Activated T-cell treated with anti-CD3 and anti-CD28 coated beads for 24 hours (primary cell): ENCODE measurements at places on chromosomes 3 and 15.

DNA sequence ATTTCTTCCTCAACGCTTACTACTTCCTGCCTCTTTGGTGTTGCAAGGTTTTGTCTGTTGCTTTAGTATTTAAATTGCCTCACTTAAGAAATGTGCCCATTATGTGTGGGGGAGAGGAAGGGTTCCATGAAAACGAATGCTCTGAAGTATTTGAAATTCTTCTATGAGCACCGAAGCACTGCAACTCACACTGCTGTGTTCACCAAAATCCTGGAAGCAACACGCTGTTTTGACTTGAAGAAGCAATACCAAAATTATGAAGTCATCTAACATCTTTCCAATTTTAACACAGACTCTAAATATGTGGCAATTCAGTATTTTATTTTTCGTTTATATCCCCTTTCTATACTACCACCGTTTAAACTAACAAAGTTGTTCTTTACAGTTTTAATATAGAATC, 101.5 kb downstream of the RBMS3 start:
- no peak for DNase-seq

DNA sequence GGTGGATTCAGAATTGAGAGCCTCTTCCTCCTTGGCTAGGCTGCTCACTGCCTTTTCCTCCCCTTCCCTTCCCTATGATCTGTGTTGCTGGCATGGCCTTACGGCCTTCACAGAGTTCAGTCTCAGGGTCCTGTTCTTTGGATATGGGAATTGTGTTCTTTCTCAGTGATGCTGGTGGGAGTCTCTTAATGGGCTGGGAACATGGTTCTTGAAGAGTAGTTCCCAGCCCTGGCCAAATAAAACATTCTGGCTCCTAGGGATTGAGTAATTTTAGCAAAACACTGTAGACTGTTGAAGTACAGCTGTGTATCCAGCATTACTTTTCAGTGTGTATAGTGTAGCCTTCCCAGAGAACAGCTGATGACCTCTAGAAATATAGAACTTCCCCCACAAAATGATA, 22.6 kb upstream of the FILIP1L start:
- DNase-seq: no peak

- no peak for DNase-seq
These were observed 377.9 kb downstream of the GAP43 start for GRCh38 chr3:116001151-116001621.

GRCh38 chr3:28317438-28318022, 31.0 kb upstream of the ZCWPW2 start:
- peak; percentile 11 for DNase-seq

- no peak for DNase-seq
These were observed 53.5 kb upstream of the PRTG start for GRCh38 chr15:55796321-55796965.

GRCh38 chr3:110301781-110302180, 769.8 kb upstream of the NECTIN3 start:
- no peak for DNase-seq

GRCh38 chr15:42220216-42220615, 12.1 kb upstream of the VPS39 start:
- DNase-seq: no peak

DNA sequence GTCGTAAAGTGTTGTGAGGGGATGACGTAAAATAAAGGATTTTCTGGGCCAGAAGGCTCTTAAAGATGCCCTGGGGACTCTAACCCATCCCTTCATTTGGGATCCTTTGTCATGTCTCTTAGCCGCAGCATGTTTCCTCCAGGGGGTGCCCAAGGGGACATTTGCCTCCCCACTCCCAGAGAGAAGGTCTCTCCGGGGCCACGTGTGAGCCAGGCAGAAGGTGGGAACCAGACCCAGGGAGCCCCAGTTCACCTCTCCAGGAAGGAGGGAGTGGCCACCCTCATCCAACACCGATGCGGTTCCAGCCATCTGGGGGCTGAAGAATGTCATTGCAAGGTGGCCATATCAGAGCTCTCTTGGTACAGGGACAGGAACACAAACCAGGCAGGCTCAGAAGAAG, 25.2 kb downstream of the ST8SIA2 start:
- DNase-seq: no peak

- DNase-seq: peak; percentile 61
These were observed at the start of gene NUP210 for GRCh38 chr3:13420045-13420830. TSS of gene NUP210 (minus strand) at chr3:13420322. CDS start at chr3:13420226, 96 bp downstream.

GRCh38 chr3:45524565-45524964, 70.0 kb upstream of the LIMD1 start:
- no peak for DNase-seq

DNA sequence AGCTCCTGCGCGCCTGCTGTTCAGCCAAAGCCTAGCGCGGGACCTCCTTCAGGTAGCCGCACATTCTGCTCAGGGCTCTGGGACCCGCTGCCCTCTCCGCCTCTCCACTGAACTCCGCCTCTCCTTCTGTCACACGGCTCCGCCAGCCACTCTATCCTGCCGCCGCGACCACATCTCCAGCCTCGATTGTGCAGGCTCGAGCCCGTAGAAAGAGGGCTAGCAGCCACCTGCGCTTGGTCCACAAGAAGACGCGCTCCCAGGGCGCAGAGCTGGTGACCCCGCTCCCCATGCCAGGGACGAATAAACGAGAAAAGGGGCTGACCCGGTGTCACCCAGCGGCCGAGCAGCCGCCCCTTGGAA, 1.1 kb upstream of the VIPR1 start:
- no peak for DNase-seq

GRCh38 chr15:88300089-88300488, 43.5 kb upstream of the NTRK3 start:
- no peak for DNase-seq

GRCh38 chr15:95869920-95870319, 460.6 kb upstream of the NR2F2 start:
- DNase-seq: no peak

DNA sequence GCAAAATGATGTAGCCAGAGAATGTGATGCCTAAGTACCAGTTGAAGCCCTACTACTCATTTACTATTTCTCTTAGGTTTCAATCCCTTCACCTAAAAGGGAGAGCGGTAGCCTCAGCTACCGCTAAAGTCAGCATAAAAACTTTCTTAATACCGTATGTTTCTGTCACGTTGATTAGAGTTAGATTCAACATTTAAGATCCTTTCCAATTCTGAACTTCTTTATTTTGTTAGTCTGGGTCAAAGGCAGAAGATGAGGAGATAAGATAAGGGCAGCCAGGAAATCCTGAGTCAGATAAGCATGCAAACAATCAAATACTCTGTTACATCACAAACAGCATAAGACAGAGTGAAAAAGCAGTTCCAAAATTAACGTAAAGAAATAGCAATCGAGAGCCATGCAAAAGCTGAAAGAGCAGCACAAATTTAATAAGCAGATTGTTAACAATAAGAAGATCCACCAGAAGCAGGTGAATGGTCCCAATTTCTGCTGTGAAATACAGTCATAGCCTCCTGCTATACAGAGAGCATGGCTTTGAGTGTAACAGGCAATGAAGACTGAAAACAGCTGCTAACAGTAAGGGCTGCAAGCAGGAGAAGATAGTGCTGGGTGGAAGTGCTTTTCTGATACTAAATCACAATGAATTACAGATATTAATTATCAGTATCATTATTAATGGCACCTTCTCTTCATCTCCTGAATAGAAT, 3.0 kb downstream of the TMEM207 start:
- no peak for DNase-seq

- no peak for DNase-seq
These were observed 514.4 kb upstream of the ARRDC4 start for GRCh38 chr15:97446138-97446537.

GRCh38 chr3:71350998-71351397, 232.5 kb downstream of the FOXP1 start:
- DNase-seq: no peak

- no peak for DNase-seq
These were observed 129.2 kb upstream of the SUCLG2 start for GRCh38 chr3:67783281-67784250.

- no peak for DNase-seq
These were observed 35.0 kb upstream of the ABHD17C start for GRCh38 chr15:80660119-80660518.

DNA sequence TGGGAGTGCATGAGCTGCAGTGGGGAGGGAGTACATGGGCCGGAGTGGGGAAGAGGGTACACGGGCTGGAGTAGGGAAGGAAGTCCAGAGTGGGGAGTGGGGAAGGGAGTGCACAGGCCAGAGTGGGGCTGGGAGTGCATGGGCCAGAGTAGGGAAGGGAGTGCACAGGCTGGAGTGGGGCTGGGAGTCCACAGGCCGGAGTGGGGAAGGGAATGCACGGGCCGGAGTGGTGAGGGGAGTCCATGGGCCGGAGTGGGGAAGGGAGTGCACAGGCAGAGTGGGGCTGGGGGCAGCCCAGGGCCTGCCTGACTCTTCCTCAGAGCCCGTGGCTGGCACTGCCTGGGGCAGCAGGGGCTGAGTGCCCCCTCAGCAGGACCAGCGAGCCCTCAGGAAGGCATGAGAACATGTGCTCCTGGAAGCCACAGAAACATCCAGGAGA, 40.7 kb downstream of the KLF15 start:
- DNase-seq: no peak

DNA sequence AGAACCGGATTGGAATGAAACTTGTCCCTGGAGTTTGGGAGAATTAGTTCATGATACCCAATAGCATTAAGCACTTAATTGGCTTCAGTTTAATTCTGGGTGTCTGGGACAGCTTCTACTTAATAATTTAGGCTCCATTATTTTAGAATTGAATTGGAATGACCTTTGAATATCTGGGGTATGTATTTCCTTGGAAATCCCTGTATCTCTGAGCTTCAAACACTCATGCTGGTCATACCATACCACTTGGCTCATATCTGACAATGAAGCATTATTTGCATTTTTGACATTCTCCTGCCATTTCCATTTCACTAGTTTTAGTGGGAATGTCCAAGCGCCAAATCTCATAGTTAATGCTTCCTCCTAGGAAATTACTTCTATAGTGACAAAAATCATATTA, 393.1 kb downstream of the DIPK2A start:
- DNase-seq: no peak
